ENCODE measurements at places on chromosomes 2 and 18.

DNA sequence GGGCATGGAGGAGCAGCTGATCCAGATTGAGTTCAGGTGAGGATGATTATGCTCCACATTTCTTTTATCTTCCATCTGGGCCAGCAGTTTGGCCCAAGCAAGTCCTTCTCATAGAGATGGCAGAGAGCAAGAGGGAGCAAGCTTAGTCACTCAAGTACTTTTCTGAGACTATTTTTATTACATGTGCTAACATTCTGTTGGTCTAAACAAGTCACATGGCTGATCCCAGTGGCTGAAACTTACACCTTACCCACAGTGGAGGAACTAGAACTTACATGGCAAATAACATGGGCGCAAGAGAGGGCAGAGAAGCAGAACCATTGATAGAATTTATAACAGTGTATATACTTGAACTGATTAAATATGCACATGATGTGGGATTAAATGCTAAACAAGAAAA, 105.7 kb downstream of the KYNU start:
- no peak for DNase-seq

- no peak for DNase-seq
Observed at GRCh38 chr2:151230627-151231140, 31.0 kb downstream of the RBM43 start.

DNA sequence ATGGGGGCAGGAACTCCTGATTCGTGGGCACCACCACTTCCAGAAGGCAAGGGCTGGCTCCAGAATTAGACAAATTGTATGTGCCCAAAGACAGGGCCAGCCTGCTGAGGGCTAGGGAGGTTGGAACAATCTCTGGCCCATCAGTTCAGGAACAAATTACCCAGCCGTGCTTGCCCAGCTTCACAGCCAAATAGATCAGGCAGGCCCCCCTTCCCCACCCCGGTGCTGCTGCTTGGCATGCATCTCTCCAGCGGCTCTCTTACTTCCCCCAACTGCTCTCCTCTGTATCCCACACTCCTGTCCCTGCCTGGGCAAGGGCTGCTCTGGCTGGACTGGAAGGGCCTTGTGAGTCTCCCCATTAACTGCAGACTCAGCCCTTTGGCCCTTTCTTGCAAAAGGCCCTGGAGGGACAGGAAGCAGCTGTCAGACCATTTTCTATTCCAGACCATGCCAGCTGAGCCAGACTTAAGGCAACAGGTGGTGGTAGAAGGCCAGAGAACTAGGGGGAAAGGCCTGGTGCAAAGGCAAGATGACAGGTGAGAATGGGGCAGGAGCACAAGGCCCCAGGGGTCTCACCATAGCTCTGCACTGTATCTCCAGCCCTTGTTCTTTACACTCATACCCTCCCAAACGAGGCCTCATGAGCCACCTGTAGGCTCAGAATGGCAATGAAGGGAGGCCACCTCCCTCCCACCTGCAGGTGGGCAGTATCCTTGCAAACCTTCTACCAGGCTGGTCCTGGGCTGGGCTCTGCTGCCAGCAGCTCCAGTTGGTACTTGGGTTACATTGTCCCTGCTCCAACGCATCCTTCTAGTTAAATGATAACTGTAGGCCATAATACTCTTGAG, 30.7 kb upstream of the ACAA2 start:
- no peak for DNase-seq

- DNase-seq, result no peak
Observed at GRCh38 chr2:71206271-71206670, 20.6 kb downstream of the PAIP2B start.

GRCh38 chr2:210188755-210189154, 17.5 kb upstream of the KANSL1L start:
- DNase-seq, result no peak

DNA sequence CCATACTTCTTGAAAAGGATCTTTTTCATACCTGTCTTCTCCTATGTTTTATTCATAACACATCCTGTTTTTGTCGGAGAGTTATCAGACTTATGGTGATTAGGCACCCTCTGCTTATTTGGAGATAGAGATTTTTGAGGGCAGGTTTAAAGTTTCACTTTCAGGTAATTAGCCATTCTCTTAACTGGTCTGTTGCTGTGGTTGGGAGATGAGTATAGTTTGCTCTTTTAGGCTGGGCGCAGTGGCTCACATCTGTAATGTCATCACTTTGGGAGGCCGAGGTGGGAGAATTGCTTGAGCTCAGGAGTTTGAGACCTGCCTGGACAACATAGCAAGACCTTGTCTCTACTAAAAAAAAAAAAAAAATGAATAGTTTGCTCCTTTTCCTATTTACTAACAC, 25.3 kb downstream of the SFTPB start:
- no peak for DNase-seq

- DNase-seq, result no peak
Observed at GRCh38 chr2:211367293-211367692, 810.9 kb downstream of the CPS1 start.

GRCh38 chr2:71410696-71411095, 42.7 kb upstream of the DYSF start:
- DNase-seq, result no peak

DNA sequence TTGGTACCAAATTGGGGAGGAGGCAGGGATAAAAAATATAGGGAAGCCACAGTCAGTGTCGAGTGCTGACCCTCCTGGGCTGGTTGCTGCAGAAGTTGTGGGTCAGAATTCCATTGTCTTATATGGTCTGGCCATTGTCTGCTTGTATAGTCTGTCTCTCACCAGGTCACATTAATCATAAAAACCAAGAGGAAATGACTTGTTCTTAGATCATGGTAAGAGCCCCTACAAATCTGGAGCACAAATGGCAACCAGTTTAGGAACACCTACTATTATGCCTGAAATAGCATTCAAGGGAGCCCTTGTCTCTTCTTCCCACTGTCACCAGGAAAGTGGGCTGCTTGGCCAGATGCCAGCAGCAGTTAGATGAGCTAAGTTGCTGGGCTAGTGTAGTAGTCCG, 119.7 kb upstream of the RMP24 start:
- no peak for DNase-seq

- peak; percentile 9 for DNase-seq
Observed at GRCh38 chr2:181517685-181518301, 60.6 kb downstream of the ITGA4 start.

- DNase-seq, result peak; percentile 70
Observed at GRCh38 chr2:164840458-164840929, 1.1 kb downstream of the COBLL1 start.

DNA sequence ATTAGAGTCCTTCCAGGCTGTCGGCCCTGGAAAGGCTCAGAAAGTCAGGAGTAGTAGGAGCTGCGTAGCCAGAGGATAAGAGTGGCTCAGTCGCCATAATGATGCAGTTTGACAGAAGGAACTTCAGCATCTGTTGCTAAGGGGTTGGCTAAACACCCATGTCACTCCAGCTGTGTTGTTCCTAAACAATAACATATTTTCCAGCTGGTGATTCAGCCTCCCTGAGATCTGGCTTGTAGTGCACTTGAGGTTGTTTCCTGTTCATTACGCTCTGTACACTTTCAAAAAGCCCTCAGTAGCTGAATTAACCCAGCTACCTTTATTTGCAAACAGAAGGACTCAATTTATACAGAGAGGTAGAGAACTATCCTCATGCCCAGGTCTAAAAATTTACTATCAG, 39.7 kb upstream of the EPAS1 start:
- no peak for DNase-seq

DNA sequence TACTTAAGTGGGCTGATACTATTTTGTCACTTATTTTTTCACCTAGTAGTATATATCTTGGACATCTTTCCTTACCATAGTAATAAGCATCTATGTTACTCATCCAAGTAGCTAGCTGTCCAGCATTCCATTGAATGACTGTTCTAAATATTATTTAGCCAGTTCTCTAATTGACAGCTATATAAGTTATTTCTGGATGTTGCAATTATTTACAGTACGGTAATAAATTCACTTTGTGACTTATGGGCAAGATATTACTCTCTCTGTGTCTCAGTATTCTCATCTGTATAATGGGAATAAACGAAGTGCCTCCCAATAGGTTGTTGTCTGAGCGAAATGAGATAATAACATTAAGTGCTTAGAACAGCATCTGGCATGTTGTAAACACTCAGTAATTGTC, 46.6 kb upstream of the AGAP1 start:
- no peak for DNase-seq

DNA sequence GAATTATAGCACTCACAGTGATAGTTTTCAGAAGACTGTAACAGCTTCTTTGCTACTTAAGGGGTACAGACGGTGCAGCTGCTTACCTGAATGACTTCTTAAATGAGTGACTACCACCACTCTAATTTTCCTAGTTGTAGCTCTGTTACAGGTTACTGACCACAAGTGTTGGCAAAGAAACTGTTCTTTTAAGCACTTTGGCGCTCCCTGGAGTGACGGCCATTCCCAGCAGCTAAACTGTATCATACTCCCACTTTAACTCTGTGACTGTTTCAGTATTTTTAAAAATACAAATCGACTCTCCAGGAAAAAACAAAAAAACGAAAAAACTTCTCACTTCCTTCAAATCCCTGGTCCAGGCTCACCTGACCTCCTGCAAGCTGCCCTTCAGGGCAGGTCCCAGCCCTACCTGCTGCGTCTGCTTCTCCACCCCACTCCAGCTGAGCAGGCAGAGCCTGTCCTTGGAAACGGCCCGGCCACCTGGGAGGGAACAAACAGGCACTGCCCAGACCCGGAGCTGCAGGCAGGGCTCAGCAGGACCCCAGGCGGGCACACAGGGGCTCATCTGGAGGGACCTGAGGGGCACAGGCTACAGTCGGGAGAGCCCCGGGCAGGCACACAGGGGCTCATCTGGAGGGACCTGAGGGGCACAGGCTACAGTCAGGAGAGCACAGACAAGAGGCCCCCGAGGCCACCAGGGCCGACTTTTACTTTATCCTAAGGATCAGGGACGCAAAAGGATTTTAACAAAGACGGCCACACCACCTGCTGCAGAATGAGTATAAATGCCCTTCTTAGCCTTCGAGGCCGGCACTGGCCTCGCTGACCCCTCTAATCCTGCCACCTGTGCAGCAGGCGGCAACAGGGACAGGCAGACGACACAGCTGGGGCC, 24.5 kb downstream of the SLC66A2 start:
- peak; percentile 3 for DNase-seq
